ENCODE measurements at places on chromosomes 13 and 19.
A peak's percentile ranks its signal among the peaks of the same experiment; 100 is the strongest.

DNA sequence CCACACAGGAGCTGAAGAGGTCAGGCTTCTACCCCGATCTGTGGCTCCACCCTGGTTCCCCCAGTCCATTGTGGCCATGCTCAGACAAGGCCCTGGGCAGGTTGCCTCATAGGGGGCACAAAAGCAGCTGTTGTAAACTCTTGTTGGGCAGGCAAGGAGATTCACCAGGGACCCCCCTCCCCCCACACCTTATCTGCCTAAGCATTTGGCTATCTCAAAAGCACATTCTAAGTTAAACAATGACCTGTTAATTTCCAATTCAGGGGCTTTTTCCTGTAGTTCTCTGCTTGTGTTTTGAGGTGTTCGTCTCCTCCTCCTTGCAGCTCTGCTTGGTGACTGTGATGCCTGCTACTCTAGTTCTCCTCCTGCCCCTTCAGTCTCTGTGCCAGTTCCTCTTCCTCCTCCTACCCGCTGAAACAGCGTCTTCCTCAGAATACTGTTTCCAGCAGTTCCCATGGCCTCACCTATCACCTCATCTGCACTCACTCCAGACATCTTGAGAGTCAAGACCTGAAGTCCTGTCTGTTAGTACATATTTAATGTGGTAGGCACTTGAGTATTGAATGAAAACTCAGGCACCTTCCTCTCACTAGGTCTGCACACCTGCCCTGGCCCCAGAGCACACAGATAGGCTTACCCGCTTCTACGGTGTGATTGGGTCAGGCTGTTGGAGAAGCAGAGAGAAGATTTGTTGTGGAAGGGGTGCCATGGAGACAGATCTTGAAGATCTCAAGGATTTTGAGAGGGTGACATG, 31.7 kb downstream of the SPATA13 start:
- DNase-seq: no peak

DNA sequence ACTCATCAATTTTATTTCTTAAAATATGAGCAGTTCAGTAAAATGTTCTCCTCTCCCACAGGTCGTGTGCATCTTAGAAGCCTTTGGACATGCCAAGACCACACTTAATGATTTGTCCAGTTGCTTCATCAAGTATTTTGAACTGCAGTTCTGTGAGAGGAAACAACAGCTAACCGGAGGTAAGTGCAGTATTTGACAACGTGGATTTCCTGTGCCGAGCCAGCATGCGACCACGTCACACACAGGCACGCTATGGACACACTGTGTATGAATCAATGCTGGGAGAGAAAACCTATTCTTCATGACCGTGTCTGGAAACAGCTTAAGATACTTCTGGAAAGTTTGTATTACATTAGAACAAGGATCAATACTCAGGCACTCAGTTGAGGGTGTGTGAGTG, 268.5 kb downstream of the MYO16 start:
- DNase-seq: no peak

GRCh38 chr19:19319732-19320360, 463 bp downstream of the SUGP1 start:
- DNase-seq: no peak

DNA sequence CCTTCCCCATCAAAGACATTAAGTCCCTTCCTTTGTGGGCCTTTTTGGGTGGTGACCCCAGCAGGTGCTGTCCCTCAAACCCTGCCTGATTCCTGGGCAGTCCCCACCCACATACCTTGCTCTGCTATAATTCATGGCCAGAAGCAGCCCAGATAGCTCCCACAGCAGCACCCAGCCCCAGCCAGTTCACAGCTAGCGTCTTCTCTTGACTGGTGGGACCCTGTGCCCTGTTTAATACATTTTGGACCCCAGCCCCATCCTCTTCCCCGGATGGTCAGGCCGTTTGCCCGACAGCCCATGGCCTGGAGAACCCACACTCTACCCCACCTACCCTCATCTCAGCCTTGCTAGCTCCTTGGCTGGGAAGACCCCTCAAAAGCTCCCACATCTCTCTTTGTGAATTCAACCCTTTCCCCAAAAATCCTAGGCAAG, 2.1 kb downstream of the CCDC106 start:
- no peak for DNase-seq

GRCh38 chr19:9945319-9945966, 9.1 kb upstream of the OLFM2 start:
- peak; percentile 24 for DNase-seq

DNA sequence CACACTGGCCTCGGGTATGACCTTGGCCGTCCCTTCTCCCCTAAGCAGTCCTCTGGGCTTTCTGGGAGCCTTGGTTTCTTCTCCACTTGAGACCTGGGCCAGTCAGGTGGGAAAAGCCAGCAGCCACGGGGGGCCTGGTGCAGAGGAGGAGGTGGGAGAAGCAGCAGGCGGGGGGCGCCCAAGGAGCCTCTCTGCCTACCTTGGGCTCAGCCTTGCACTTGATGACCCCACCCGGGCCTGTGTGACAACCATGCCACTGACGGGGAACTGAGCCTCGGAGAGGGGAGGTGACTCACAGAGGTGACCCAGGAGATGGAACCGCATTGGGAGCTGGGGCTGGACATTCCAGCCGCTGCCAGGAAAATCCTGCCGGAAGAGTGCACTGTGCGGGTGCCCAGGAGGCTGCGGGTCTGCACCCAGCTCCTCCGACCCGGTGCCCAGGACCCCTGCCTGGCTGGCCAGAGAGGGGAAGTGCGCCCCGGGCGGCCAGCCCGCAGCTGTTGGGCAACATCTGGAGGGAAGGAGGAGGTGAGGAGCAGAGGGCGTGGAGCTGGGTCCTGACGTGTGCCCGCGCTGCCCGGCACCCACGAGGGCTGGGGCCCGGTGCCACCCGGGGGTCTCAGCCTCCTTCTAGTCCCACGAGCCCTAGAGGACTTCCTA, 23.4 kb upstream of the SLC7A10 start:
- DNase-seq: no peak

DNA sequence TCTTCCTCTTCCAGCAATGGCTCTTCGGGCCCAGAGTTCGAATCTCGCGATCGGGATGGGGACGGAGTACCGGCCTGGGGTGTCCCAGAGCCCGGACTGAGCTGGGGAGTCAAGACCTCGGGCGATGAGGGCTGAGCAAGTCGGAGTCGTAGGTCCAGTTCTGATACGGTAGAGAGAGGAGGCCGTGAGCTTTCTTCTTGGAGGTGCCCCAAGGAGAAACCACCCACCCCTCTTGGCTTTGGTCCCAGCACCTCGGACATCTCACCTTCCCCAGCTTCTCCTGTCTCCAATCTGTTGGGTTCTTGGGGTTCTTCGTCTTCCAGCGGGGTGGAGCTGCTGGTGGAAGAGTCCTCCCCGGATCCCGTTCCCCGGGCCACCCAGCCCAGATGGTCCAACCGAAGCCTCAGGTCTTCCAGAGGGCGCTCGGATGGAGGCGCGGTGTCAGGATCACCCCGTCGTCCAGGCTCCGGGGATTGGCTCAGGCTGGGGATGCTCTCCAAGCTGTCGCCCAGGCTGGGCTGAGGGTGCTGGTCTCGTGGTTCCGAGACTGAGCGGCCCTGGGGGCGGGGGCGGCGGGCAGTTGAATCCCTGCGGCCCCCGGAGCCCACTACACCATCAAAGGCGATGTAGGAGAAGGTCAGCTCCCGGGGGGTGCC, 2.5 kb downstream of the RTN2 start:
- DNase-seq: no peak

- no peak for DNase-seq
Observed at GRCh38 chr19:30695171-30695875, 323.1 kb downstream of the ZNF536 start.

DNA sequence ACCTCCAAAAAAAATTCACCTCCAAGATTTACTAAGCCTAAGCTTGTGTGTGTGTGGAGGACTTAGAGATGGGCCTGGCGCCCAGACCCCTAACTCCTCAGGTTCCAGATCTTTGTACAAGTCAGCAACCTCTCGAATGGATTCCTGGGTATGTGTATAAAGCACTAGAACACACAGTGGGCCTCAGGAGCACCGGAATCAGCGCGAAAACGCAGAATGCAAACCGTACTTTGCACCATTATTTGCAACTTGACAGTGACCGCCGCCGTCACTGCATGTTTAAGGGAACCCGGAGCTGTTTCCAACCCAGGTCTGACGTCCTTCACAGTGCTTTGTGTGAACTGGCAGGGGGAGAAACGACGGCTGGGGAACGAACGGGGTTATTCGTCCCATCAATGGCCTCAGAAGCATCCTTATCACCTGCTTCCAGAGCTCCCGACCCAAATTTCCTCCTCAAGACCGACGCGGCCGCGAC, 688 bp downstream of the ZNF606 start:
- no peak for DNase-seq

- peak; percentile 44 for DNase-seq
Observed at GRCh38 chr19:53908935-53909415, at the start of gene CACNG7. Gene CACNG7 (plus strand): TSS chr19:53909278. CDS start chr19:53912832, 3,554 bp downstream.

DNA sequence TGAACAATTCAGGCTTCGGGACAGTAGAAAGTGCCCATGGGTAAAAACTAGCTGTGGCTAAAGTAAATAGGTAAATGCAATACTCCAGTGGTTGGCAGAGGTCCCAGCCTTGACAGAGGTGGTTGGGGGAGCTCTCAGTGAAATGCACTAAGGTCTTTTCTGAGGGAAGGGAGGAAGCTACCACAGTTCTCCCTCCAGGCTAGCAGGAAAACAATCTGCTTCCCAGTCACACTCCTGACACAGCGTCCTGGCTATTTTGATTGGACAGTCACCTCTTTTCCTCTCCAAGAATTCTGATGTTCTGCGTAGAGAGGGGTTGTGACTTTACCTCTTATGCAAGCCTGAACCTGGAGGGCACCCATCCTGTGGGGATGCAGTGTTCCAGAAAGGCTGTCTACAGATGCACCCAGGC, 128.7 kb downstream of the CYSLTR2 start:
- no peak for DNase-seq
